DMS153 (cell line): ENCODE measurements at places on chromosomes 2 and 18.

- DNase-seq = no peak
Measured at GRCh38 chr18:66695281-66695680, 91.4 kb upstream of the CDH19 start.

DNA sequence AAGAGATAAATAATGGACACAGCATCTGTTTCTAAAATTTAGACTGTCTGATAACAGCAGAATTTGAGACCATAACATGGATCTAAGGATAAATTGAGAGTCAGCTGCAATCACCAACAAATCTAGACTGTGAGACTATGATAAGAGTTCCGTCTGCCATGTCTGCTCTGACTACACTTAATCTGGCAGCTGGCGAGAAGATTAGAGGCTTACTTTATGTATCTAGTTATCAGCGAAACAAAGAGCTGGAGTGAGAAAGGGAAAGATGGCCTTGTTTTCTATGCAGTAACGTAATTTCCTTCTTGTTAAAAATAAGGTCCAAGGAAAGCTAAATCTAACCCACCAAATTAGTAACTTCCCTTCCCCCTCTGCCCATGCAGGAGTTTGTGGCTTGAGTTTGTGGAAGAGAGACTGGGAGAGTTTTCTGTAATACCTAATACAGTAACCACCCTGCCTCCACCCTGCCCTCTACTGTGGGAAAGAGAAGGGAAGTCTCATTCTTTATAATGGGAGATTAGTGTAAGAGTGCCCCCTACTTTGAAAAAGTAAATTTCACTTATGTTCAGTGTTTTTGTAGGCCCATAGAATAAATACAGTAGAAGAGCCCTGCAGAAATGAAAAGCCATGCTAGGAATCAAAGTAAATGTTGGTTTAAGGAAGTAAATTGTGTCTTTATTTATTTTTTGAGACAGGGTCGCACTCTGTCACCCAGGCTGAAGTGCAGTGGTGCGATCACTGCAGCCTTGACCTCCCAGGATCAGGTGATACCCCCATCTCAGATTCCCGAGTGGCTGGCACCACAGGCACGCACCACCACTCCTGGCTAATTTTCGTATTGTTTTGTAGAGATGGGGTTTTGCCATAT is 27.5 kb downstream of the EML4 start:
- no peak for DNase-seq

DNA sequence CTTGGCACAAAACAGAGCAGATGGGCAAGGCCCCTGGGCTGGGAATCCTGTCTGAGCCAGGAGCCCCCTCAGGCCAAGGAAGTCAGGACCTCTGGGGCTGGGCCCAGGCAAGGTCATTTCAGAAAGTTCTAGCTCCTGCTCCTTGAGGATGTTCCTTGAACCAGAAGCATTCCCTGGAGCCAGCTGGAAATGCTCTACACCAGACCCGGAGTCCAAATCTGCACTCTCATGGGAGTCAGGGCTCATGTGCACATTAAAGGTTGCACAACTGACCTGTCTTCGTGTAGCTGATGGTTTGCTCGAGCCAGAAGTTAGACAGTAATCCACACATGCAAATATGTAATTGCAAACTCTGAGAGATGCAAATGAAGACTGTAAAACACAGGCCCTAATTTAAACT is 18.0 kb downstream of the PARD6G start:
- no peak for DNase-seq

- no peak for DNase-seq
Measured at GRCh38 chr2:158979772-158980171, 11.3 kb downstream of the TANC1 start.

DNA sequence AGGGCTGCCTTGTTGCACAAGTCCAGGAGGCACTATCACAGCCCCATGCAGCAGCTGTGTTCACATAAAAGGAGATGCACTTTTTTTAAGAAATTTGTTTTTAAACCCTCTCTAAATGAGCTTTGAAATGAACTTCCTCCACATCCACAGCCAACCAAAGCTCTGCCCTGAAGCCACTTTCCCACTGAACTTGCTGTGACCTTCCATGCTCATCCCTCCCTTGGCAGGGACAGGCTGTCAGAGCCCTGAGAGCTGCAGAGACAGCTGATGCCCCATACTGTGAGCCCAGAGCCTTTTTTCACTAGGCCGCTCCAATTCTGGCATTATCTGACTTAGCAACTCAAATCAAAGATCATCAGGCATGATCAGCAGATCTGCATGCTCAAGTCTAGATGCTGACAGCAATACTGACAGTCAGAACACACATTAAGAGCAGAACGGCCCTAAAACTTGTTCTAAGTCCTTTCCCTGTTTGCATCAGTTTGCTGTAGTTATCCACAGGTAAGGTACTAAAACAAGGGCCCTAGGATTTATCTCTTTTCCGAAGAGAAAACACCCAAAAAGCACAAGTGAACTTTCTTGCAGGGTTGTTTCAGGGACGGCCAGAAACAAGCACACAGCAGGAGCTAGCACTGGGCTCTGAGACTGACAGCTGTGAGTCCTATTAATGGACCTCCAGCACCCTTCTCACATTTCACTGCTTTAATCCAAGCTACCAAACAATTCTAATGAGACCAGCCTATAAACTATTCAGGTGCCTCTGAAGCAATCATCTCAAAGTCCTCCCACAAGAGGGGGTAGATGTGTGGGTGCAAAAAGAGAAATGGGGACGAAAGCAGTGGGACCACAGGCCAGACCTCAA is 34.9 kb downstream of the RNU4ATAC start:
- DNase-seq = no peak

DNA sequence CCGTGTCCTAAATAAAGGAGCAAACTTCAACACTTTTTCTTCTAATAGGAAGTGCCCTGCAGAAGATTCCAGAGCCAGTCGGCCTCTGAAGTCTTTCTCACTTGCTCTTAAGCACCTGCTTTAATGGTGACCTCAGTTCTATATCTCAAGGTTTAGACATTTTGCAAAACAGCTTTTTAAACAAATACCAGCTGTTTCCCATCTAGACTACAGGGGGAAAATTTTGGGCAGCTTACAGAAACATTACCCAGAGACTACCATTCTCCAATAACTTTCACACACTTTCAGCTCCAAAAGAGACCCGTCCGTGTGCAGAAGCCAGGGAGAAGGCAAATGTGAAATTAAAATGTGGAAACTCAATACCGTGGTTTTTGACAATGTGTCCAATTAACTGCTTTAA is 285.3 kb upstream of the CCDC68 start:
- no peak for DNase-seq

DNA sequence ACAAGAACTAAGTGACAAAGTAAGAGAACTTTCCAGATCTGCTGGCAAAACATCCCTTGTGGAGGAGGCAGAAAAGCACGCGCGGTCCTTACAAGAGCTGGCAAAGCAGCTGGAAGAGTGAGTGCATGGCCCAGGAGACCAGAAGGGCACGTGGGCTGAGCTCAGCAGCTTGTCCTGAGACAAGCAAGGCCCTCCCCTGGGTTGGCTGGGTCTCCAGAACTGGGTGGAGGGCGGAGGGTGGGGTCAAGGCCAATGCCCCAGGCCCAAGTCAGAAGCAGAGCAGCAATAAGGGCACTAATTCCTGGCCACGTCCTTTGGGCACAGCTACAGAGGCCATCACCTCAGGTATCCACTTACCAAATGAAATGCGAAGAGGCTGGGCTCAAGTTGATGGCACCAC is 110.6 kb upstream of the TTC39C start:
- DNase-seq = no peak

DNA sequence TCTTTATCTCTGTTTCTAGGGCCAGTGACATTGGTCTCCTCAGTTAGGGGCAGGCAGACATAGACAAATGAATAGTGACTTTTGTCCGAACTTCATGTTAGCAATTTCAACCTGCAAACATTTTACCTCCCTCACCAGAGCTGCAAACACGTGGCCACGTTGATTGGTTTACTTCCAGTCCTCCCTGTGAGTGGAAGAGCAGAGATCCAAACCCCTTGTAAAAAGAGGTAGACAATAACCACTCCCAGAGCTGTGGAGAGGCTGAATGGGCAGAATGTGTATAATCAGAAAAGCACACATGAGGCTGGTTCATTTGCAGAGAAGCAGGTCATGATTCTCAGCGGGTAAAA is 31.1 kb downstream of the CTIF start:
- peak; percentile 39 for DNase-seq

DNA sequence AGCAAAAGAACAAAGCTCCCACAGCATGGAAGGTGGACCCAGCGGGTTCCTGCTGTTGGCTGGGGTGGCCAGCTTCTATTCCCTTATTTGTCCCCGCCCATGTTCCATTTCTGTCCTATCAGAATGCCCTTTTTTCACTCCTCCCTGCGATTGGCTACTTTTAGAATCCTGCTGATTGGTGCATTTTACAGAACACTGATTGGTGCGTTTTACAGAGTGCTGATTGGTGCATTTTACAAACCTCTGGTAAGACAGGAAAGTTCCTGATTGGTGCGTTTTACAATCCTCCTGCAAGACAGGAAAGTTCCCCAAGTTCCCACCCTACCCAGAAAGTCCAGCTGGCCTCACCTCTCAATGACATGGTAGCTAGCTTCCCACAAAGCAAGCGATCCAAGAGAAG is 40.2 kb upstream of the UGP2 start:
- DNase-seq = no peak

DNA sequence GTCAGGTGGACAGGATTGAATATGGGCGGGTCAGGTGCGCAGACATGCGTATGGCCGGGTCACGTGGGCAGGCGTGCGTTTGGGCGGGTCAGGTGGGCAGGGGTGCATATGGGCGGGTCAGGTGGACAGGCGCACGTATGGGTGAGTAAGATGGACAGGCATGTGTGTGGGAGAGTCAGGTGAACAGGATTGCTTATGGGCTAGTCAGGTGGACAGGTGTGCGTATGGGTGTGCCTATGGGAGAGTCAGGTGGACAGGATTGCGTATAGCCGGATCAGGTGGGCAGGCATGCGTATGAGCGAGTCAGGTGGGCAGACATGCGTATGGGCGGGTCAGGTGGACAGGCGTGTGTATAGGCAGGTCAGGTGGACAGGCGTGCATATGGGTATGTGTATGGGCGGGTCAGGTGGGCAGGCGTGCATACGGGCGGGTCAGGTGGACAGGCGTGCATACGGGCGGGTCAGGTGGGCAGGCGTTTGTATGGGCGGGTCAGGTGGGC is 30.3 kb upstream of the KLF11 start:
- no peak for DNase-seq

GRCh38 chr2:158620656-158621055 is 163.9 kb downstream of the PKP4 start:
- no peak for DNase-seq

DNA sequence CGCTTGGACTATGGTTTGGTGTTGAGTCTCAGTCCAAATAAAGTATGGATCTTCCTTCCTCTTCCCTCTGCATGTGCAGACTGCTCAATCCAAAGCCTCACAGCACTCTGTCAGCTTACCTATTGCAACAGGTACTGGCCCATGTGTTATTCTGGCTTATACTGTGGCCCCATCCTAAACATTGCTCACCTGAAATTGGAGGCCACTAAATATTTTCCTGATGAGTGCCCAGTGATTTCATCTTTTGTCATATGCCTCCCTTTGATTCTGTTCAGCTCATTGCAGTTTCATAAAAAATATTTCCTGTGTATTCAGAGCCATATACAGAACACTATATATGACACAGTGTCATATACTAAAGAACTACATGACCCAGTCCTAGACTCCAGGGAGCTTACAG is 86.3 kb upstream of the FAM136A start:
- DNase-seq = no peak

DNA sequence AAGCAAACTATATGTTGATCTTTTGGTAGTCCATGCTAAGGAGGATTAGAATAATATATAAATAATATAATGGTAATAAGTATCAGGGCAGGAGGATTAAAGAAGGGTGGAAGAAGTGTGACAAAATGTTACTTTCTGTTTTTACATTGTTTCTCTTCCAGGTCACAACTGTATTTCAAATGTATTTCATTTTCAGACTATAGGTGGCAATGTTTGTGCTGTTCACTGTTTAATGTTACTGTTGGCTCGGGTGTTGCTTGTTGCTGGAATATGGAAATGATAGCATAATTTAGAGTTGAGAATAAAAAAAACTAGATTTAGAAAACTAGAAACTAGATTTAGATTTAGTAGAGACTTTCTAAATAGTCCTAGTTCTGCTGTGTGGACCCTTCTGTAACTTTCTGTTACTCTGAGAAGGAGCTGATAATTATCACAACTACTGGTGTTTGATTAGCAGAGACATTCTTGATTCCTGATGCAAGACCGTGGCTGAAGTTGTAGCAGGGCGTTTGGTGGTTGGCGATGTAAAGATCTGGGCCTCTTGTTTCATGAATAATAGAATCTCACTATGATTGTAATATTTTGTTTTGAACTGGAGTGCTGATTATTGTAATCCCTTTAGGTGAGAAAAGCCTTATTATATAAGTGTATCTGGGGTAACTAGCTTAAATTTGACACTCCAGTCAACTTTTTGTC is 7.9 kb downstream of the NEDD4L start:
- no peak for DNase-seq

- DNase-seq = peak; percentile 80
Measured at GRCh38 chr18:35827275-35827902, 145.1 kb upstream of the RMP24 start.

DNA sequence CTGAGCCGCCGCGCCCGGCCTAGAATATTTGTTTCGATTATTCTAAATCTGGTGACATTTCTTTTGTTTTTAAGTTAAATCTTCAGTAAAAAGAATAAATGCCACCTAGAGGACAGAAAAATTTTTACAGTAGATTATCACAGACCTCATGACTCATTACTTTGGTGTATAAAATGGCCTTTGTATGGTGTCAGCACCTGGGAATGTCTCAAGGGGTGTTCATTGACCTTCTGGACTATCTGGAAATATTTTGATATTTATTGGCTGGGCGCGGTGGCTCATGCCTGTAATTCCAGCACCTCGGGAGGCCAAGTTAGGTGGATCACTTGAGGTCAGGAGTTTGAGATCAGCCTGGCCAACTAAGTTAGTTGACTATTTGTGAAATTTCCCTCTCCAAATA is 30.3 kb upstream of the SLC30A6 start:
- no peak for DNase-seq

GRCh38 chr2:84912984-84913383 is 7.5 kb downstream of the TMSB10 start:
- no peak for DNase-seq

GRCh38 chr18:48284743-48285142 is 124.4 kb downstream of the ZBTB7C start:
- DNase-seq = no peak

- DNase-seq = no peak
Measured at GRCh38 chr2:239289545-239289944, 111.3 kb downstream of the HDAC4 start.

DNA sequence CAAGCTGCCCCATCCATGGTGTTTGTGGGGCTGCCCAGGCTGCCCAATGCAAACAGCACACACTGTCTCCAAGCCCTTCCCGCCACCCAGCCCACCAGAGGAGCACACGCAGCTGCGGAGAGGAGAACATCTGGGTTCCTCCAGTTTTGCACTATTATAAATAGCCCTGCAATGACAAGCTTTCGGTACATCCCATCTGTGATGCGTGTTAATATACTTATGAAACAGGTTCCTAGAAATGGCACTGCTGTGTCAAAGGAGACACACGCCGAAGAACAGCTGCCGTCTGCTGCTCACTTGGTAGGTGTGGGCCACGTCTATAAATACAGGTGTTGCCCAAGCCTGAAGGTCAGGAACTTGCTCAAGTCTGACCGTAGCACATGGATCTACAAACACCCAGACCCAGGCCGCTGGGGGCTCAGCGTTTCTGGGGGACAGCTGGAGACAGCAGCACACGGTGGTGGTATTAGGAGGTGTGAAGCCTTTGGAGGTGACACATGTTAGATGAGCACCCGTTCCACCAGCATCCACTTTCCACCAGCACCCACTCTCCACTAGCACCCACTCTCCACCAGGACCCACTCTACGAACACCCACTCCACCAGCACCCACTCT is 34.3 kb downstream of the PXDN start:
- no peak for DNase-seq

- DNase-seq = peak; percentile 10
Measured at GRCh38 chr18:23131693-23132319, 3.5 kb upstream of the CABLES1 start.

GRCh38 chr2:150644298-150645067 is 157.0 kb upstream of the RND3 start:
- DNase-seq = no peak
